ENCODE measurements at places on chromosomes 11 and 22.

- no peak for DNase-seq
Measured at GRCh38 chr22:22872722-22873708, 14.6 kb upstream of the IGLL5 start.

- DNase-seq, result no peak
Measured at GRCh38 chr11:28296426-28296825, 188.2 kb downstream of the METTL15 start.

DNA sequence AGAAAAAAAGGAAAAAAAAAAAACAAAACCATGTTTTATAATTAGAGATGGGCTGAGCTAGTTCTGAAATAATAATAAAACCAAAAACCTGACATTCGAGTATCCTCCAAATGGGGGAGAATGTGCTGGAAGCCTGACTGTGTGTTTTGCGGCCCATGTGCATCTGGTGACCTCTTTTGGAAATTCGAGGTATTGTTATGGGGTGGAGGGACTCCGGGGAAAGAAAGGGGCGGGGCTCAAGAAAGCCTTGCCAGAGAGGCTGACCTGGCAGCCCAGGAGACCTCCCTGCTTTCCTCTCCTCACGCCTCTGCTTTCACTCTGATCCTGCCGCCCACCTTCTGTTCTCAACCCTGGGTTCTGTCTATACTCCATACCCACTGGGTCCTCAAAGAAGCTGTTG, 72.9 kb downstream of the CTTN start:
- no peak for DNase-seq

DNA sequence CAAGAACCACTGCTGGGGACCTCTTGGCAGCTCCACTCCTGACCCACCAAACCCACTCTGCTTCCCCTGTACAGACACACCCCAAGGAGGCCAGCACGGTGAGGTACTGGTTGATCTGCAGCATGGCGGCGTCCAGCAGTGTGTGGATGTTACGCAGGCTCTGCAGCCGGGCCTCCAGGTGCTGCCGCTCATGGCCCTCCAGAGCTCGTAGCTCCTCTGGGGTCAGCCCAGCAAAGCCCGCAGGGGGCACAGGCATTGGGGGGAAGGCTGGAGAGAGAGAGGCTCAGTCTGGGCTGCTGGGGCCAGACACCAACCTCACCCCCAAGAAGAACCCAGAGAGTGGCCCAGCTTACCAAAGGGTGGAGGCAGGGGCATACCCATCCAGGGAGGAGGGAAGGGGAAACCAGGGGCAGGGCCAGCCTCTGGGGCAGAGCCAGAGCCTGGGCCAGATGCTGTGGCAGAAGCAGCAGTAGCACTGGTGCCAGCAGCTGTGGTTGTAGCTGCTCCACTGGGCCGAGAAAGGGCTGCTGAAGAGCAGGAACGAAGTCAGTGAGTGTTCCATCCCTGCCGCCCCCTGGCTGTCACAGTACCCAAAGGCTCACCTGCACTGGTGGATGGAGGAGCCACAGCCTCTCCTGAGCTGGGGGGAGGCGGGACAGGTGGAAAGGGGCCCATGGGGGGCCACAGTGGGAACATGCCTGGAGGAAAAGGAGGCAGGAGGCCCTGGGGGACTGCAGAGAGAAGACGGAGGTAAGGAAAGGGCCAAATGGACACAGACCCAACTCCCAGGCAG, 4.5 kb downstream of the SYVN1 start:
- no peak for DNase-seq

- DNase-seq, result no peak
Measured at GRCh38 chr22:23200898-23201297, 20.6 kb downstream of the BCR start.

DNA sequence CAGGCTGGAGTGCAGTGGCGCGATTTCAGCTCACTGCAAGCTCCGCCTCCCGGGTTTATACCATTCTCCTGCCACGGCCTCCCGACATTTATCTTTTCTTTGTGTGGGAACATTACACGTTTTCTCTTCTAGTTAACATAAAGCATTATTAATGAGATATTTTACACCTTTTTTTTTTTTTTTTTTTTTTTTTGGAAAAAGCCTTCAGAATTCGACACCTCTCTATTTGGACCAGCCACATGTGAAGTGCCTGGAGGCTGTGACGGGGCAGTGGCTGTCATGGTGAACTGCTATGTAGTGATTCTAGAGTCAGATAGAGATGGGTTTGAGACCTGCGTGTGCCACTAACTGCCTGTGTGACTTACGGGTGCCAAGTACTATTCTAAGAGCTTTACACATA, 64.3 kb downstream of the SMIM38 start:
- DNase-seq, result no peak

DNA sequence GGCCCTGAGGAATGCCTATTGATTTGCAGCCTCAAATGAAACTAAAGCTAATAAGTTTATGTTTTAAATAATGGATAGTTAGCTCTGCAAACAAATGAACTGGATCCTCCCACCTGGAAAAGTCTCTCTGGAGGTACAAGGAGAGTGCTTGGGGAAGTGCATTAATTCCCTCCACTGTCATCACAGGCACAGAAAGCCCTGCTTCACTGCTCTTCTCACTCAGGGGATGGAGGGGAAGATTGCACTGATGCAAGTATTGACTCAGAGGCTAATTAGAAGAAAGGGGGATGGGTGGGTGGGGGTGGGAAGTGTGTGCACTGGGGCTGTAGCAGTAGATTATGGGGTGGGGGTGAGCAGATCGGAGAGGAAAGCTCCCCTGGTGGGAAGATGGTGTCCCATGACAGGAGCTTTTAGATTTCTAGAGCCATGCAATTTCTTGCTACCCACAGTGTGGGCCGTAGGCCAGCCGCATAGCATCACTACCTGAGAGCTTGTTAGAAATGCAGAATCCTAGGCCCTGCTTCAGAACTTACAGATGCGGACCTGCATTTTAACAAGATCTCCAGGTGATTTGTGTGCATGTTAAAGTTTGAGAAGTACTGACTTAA, 163.9 kb downstream of the HIPK3 start:
- no peak for DNase-seq

- no peak for DNase-seq
Measured at GRCh38 chr11:6604790-6605189, 1.2 kb downstream of the ILK start.

DNA sequence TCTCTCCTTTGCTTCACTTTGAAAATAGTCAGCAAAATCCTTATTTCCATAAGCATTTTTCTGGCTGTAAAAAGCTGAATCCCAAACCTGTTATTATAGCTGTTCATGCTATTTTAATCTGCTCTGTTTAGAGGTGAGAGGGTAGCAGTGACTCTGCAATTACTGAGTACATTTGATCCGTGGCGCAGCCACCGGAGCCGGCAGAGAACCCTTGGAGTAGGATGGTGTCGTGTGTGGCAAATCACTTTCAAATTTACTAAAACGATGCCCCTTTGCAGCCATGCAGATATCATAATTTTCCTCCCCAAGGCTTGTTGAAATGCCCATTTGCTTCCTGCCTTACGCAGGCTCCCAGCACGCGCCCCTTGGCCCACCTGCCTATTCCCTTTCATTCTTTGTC, 69.6 kb downstream of the ZBTB16 start:
- no peak for DNase-seq

DNA sequence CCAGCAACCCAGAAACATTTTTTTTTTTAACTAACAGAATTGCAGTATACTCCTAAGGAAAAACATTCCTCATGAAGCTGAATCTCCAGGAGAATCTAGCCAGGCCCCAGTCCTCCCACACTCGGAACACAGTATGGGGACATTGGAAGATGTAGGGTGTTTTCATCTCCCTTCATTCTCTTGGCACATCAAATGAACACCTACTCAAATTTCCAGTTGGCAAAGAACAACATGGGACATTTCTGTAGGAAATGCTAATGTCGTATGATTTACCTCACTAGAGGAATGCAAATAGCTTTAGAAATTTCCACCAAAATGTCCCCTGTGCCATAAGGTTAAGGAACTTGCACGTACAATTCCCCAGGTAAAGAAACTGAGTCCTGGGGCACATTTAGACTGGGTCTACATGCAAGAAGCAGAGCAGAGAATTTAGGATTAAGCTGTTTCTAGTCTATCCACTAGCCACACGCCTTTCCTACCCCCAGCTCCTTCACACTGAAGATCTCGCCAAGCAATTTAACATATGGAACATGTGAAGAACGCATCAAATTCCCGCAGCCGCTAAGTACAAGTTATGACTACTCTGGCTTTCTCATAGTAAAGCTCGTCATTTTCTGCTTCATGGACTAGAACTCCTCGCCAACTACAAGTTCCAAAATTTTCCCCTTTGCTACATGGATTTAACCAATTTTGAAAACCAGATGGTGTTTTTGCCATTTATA, 2.9 kb upstream of the CADM1 start:
- DNase-seq, result no peak

- DNase-seq, result no peak
Measured at GRCh38 chr11:111388842-111389241, 9.8 kb upstream of the POU2AF1 start.

- no peak for DNase-seq
Measured at GRCh38 chr11:68940651-68941323, 37.1 kb downstream of the IGHMBP2 start.

DNA sequence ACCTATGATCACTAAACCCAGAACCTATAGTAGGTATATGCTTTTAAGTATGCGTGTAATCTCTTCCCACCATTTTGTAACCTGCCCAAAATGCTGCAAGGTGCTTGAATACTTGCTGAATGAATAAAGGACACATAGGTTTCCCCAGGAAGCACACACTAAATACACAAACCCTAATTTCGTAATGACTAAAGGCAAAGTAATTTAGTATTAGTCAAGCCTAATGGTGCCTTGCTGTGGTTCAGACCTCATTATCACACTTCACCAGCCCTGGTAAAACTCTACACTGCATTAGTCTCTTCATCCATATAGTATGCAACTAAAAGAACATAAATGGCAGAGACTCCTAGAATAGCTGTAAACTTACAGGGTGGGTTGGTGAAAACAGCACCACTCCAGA, 289.0 kb upstream of the PITPNB start:
- DNase-seq, result no peak

- DNase-seq, result no peak
Measured at GRCh38 chr11:407651-408123, 7.1 kb downstream of the SIGIRR start.

- no peak for DNase-seq
Measured at GRCh38 chr11:120354068-120354467, 17.9 kb downstream of the ARHGEF12 start.

GRCh38 chr11:74490941-74491340, 2.6 kb downstream of the LIPT2 start:
- no peak for DNase-seq

DNA sequence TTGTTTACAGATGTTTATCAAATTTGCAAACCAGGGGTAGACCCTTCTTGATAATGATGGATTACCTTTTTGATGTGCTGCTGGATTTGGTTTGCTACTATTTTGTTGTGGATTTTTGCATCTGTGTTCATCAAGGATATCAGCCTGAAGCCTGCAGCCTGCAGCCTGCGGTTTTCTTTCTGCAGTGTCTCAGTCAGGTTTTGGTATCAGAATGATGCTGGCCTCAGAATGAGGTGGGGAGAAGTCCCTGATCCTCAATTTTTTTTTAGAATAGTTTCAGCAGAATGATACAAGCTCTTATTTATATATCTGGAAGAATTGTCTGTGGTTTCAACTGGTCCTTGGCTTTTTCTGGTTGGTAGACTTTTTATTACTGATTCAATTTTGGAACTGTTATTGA, 19.7 kb upstream of the RAB38 start:
- no peak for DNase-seq

GRCh38 chr11:113204280-113204679, 110.1 kb upstream of the TTC12 start:
- DNase-seq, result no peak

DNA sequence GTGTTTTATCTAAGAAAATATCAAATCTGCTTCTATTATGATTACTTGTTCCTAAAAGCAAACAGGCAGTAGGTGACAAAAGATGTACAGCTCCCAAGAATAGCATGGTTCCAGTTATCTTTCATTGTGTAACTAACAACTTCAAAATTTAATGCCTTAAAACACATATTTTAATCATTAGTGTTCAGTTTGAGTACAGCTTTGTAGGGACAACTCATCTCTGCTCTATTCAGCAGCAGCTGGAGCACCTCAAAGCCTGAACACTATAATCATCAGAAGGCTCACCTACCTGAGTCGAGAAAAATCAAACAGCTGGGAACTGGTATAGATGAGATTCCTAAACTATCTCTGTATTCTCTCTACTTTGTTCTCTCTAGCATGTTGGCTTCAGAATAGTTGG, 24.3 kb upstream of the OR5B12 start:
- DNase-seq, result no peak

DNA sequence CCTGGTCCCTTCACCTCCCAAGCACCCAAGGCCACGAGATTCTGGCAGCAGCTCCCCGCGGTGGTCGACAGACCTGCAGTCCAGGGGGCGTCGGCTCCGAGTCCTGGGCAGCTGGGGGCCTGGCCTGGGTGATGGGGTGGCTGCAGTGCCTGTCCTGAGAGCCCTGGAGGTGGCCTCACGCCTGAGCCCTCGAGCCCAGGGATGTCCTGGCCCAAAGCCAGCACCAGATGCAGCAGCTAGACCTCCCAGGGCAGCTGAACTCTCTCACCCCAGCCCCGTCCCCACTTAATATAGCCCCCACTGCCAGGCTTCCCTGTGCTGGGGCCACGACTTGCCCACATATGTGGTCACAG, 6.6 kb downstream of the LMNTD2 start:
- no peak for DNase-seq

DNA sequence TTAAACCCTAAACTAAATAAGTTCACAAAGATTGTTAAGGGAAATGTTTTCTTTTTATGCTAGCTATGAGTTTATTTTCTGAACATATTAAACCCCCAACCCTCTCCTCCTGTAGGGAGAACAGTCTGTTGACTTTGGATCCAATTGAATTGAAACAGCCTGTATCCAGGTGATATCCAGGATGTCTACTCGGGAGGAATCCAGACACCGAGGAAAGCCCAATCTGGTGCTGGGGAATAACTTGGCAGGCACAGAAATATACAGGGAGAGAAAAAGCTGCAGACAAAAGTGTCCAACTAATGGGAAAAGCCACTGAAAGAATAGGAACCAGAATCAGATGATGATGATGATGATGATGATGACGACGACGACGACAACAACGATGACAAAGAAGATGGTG, 93.9 kb upstream of the API5 start:
- no peak for DNase-seq

GRCh38 chr22:49752598-49753091, 75.0 kb downstream of the BRD1 start:
- no peak for DNase-seq

GRCh38 chr11:85709941-85710702, 24.1 kb upstream of the CCDC89 start:
- no peak for DNase-seq

GRCh38 chr11:65445101-65445603, 22.6 kb downstream of the NEAT1 start:
- no peak for DNase-seq

GRCh38 chr11:130487924-130488815, 39.7 kb downstream of the ADAMTS15 start:
- DNase-seq, result no peak

GRCh38 chr11:117130879-117131278, 13.2 kb upstream of the PAFAH1B2 start:
- DNase-seq, result no peak

DNA sequence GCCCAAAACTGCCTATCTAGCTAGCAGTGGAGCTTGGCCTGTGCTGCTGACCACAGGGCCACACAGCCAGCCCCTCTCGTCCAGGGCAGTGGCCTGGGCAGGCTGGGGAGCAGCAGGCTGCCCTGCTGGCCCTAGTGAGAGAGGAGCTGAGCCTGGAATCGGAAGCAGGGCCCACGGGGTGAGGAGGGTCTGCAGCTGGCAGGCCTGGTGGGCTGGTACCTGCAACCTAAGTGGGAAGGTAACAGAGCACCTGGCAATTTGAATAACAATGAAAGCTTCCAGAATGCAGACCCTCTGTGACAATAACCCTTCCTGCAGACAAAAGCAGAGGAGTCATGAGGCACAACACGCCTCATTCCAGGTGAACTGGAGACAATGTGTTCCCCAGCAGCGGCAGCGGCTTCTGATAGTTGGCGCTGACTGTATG, 31.8 kb upstream of the RFPL3 start:
- no peak for DNase-seq
